NCI-H2081 treated with DMSO at 0.1 percent for 48 hours (cell line): ENCODE measurements at places on chromosomes 5 and 9.

DNA sequence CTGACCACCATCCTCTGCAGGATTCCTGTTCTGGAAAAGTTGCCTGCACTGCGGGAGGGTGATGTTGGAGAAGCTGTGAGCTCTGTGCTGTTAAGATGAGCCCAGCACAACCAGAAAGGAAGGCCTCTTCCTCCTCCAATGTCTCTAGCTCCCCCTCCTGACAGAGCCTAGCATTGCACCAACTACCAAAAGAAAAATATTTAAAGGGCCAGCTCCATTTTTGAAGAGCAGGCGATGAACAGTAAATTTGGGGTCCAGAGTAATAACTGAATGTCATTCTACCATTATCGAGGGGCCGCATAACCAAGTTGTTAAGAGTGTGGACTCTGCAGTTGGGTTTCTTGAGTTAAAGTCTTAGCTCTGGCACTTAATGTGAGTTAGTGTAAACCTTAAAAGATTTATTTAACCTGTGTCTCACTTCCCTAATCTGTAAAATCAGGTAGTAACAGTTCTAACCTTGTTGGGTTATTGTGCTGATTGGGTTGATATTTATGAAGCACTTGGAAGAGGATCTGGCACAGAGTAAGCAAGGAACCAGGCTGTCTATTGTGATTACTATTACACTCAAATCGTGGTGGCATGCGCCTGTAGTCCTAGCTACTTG, 3.9 kb downstream of the TEX53 start:
- DNase-seq: no peak

DNA sequence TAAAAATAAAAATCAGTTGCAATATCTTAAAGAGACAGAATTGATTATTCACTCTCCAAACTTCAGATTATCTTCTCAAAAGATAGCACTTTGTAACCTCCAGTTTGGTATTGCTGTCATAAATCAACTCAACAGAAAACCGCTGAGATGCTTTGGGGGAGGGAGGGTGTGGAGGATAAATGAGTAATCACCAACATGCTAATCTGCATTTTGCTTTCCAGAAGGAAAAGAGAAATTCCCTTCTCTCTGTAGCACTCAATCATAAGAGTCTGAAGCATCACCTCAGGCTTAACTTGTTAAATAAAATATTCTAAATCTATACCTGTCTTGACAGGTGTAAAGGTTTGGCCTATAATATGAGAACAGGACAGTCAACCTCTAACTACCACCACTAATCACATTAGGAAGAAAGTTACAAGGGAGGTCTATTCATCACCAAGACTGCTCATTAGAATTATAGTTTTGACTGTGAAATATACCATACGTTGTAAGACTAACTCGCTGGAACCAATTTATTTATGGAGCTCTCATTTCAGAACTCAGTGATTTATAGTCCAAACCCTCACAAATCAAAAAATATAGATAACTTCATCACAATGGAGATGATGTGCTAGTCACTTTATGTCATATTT, 89.0 kb downstream of the PIK3R1 start:
- DNase-seq: no peak

GRCh38 chr9:98242426-98242825, 13.0 kb downstream of the TBC1D2 start:
- no peak for DNase-seq

DNA sequence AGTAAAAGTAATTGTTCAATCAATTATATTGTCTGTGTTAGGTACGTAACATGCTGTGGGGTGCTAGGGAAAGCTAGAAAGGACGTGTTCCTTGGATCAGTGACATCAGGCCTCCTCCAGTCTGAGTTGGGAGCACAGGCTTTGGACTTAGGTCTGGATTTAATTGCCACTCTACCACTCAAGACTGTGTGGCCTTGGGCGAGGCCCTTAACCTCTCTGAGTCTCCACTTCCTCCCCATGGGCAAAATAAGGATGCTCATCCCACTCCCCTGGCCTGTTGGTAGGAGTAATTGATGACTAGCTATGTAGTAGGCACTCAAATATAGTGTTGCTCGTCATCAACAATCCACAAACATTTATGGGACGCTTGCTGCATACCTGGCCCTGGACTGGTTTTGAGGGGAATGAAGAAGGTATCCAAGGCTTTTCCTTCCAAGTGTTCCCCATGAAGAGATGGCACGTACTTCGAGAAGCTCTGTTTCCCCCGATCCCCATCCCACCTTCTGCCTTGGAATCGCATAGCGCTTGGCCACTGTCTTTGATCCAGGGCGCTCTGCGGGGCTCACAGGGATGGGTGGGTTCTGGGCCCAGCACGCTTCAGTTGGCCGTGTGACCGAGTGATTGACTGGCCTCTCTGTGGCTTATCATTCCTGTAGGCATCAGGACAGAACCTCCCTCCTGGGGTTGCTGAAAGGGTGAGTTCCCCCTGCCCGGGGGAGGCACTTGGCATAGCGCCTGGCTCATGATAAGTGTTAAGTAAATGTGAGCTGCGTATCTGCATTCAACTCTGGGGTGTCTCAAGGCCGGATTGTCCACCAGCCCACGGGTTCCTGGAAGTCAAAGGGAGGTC, 8.1 kb downstream of the FGF18 start:
- no peak for DNase-seq

DNA sequence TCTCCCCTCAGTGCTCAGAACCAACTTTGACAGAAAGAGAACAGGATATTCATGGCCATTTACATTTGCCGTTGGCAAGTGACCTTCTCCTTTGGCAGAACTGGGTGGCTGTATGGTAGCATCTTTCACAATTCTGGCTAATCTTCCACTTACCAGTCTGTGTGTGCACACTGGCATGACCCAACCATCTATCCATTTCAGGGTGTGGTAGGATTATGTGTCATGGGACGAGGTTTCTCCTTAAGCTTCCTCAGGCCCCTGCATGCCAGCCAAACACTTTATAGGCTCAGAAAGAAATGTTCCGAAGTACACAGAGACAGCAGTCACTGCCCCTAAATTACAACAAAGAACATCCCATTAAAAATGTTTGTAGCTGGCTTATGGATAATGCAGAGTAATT, 497.1 kb downstream of the NFIB start:
- no peak for DNase-seq

DNA sequence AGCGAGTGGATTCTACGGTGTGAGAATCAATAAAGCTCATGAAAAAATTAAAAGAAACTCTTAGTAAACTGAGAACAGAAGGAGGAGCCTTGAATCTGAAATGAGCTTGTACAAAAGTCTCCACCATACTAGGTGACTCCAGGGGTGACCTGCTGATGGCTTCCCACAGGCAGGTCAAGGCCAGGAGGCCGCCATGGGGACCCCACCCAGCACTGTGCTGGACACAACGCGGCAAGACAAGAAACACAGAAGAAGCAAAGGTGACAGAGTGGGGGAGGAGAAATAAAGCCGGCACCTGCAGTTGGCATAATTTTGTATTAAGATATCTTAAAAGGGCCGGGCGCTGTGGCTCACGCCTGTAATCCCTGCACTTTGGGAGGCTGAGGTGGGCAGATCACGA, 12.1 kb upstream of the SLC6A19 start:
- DNase-seq: no peak

- no peak for DNase-seq
These were observed 388.9 kb upstream of the KLF4 start for GRCh38 chr9:107878462-107878861.

DNA sequence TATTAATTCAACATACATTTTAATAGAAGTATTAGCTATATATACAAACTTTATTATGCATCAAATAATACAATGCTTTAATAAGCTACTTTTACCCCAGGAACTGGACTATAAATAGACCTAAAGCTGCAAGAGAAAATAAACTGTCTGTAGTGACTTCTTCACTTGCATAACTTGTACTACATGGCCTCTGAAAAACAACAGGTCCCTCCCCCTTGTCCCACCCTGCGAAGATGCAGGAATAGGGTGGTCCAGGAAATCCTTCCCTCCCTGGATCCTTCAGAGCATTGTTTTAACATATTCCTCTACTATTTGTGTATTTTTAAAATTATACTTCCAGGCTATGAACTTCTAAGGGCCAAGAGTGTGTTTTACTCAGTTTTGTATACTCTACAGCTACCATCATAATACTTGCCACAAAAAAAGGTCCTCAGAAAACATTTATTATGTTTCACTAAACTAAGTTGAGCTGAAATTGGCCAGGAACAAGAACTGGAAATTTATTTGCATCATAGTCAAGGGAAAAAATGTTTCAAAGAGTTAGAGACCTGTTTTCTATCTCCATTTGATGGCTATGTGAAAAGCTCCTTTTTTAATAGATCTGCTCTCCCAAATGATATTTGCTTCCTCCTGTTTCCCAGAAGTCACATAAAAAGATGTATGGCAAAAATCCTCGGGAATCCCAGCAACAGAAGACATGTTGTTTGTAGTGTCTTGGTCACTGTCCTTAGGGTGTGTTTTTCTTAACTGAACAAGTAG, 15.2 kb upstream of the SELENOP start:
- DNase-seq: no peak

DNA sequence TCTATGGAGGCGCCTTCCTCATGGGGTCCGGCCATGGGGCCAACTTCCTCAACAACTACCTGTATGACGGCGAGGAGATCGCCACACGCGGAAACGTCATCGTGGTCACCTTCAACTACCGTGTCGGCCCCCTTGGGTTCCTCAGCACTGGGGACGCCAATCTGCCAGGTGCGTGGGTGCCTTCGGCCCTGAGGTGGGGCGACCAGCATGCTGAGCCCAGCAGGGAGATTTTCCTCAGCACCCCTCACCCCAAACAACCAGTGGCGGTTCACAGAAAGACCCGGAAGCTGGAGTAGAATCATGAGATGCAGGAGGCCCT, 3.2 kb downstream of the CEL start:
- no peak for DNase-seq

DNA sequence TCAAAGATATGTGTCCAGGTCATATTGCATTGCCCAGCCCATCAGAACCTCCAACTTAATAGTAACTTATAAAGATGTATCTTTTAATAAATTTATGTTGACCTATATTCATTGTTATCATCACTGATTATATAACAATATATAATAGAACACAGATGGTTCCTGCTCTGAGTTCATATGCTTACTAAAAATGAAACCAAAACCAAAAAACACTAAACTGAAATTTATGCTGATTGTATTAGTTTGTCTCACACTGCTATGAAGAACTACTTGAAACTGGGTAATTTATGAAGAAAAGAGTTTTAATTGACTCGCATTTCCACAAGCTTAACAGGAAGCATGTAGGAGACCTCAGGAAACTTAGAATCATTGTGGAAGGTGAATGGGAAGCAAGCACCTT, 462.5 kb upstream of the TYRP1 start:
- DNase-seq: no peak

DNA sequence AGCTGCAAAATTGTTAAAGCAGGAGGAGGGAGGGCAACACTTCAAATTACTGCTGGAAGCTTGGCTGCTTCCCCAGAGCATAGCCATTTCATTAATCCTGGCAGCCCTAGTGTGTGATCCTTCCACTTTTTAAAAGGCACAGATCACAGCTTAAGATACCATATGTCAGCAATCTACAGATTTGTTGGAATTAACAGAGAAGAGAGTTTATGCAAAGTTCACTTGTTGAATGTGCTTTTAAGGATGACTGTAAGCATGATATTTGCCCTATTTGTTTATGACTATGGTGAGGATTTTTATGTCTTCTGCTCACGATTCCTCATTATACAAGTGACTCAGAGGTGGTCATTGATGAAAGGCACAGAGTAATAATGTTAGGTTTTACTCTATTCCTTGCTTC, 156.0 kb upstream of the CDKN2B start:
- DNase-seq: no peak

DNA sequence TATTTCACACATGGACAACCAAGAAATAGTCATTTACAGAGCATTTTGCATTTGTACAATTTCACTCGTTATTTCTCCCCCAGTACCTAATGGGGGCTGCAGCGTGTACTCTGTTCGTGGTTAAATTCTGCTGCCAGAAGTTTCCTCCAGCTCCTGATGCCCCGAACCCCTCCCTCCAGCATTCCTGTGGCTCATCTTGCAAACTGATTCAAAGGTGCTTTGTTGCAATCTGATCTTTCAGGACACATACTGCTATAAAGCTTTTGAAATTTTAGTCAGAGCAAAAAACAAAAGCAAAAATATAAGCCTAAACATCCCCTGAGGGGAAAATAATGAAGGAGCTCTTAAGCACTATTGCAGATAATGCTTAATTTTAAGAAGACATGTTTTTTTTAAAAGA, 27.7 kb downstream of the UBLCP1 start:
- no peak for DNase-seq

DNA sequence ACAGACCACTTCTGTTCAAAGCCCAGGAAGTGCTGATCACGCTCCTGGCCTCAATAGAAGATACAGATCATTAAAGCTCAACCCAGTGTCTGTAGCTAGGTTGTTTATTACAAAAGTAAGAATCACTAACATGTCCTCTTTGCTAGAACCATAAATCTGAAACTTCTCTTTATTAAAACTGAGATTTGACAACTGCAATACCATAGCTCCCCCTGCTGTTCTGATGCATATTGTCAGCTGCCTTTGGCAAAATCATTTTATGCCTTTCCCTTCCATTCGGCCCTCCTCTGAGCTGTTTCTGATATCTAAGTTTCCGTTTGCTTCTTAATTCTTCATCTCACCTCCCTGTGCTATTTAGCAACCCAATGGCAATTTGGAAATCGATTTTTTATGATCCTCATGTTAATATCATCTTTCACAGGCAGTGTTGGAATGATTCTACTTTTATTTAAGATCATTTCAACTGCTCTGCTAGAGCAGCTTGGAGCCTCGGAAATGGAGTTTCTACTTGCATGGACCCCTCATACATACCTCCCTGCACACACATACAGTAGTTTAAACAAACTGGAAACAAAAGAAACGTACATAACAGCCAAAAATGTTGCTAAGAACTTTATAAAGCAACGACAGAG, 998.8 kb downstream of the MAT2B start:
- DNase-seq: no peak

DNA sequence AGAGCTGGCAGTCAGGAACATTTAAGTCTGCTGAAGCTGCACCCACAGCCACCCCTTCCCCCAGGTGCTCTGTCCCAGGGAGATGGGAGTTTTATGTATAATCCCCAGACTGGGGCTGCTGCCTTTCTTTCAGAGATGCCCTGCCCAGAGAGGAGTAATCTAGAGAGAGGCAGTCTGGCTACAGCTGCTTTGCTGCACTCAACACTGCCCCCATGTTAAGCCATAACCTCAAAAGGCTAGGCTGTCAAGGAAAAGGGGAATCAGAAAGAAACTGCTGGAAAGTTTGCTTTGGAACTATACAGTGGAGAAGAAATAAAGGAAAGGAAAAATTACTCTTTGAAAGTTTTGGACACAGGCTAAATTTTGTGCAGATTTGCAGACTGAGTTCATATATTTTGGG, 127.2 kb downstream of the MACIR start:
- no peak for DNase-seq

GRCh38 chr9:68867066-68867465, 146.8 kb downstream of the PRKACG start:
- no peak for DNase-seq

DNA sequence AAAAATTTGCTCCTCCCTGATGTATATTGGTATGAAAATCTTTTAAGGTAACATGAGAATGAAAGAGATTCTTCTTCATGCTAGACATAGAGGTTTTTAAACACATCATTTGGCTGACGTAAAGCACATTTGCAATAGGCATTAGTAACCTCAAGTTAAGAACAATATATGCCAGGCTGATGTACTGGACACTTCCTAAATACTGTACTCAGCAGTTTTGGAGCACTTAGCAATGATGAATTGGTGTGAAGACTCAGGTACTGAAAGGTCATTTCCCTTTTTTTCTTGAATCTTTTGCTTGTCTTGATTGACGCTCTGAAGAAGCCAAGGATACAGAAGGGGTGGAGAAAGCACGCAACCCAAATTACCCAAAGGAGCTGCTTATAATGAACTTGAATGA, 322.5 kb downstream of the PDE4D start:
- DNase-seq: no peak
